ENCODE measurements at places on chromosomes 5 and 9.

DNA sequence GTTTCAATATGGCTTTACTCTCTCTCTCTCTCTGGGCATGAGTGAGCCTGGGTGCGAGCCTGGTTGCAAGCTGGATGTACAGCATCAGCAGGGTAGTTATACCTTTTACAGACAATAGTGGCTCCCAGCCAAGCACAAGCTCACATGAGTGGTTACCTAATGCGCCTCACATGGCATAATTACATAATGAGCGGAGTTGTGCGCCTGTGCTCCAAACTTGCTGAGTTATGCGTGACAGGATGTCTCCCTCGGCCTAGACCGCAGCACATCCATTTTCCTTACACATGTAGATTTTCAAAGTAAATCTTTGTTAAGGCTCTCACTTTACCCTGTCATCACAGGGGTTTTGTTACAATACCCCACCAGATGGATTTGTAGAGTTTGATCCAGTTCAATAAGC is 233.5 kb upstream of the WWC1 start:
- DNase-seq, result peak; percentile 16

DNA sequence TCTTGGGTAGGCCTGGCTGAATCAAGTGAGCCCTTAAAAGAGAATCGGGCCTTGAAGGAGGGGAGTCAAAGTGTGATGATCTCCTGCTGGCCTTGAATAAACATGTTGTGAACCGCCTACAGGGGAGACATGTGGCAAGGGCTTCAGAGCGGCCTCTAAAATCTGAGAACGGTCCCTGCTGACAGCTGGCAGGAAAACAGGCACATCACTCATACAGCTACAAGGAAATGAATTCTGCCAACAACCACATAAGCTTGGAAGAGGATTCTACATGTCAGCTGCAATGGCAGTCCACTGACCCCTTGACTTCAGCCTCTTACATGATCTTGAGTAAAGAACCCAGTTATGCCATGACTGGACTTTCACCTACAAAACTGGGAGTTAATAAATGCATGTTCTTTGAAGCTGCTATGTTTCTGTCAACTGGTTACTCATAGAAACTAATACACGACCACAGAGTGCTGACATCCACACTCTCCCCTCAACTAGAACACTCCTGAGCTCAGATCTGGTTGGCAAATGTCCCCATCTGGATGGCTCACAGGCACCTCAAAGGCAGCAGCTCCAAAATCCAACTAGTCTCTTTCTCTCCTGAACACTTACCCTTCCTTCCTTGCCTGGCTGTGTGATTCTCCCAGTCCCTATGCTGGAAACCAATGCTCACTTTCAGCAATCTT is 333.1 kb downstream of the ASTN2 start:
- no peak for DNase-seq

DNA sequence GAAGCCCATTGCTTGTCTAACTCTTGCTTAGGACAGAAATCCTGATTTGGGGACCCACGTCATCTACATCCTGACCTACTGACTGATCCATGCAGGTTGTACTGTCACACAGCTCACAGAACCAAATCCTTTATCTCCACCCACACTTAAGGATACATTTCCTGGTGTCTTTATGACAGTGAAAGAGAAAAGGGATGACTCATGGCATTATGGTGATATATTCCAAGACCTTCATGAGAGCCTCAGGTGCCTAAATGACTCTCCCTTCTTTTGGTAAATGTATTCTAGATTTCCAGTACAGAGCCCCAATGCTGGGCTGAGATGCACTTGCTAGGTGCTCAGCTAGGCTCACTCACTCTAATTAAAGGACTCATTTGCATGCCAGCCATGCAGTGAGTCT is 26.0 kb upstream of the DMRT2 start:
- DNase-seq, result no peak

DNA sequence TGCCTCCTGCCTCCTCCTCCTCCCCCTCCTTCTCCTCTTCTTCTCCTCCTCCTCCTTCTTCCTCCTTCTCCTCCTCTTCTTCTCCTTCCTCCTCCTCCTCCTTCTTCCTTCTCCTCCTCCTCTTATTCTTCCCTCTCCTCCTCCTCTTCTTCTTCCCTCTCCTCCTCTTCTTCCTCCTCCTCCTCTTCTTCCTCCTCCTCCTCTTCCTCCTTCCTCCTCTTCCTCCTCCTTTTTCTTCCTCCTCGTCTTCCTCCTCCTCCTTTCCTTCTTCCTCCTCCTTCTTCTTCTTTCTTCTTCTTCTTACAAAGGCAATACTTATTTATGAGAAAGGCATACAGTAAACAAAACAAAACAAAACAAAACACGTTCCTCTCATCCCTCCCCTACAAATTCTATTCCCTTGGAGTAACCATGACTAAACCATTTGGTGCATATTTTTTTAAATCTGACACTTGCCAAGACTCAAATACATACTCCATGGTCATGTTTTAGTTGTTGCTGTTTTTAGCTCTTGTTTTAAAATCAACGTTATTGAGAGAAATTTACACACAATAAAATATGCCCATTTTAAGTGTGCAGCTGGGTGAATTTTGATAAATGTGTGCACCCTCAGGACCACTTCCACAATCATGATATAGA is 135.6 kb downstream of the FOXD1 start:
- DNase-seq, result no peak

- no peak for DNase-seq
These were observed 591.5 kb downstream of the PRR16 start for GRCh38 chr5:121055586-121055985.

- no peak for DNase-seq
These were observed 174.8 kb downstream of the SLC12A2 start for GRCh38 chr5:128258372-128258771.

- no peak for DNase-seq
These were observed 265.9 kb upstream of the RPS23 start for GRCh38 chr5:82544004-82544403.

GRCh38 chr5:149153751-149154610 is 12.7 kb downstream of the ABLIM3 start:
- peak; percentile 35 for DNase-seq

Data from A549 (cell line).